HFFc6 (cell line): ENCODE measurements at places on chromosomes 7 and 10.

DNA sequence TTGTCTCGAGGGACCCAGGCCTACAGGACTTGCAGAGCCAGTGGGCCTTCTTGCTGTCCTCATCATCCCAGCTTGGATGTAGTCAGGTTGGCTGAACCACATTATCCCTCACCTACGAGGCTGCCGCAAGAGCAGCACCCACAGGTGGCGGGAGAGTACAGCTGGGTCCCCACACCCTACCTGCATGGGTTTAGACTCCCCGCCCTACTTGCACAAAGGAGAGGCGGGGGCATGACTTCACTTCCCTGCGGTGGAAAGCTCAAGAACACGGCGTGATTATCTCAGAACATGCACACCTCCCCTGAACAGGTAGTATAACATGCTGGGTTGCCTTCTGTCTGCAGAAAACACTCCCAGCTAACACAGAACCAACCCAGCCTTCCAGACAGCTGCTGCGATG lies 57.5 kb downstream of the CTBP2 start:
- no peak for DNase-seq

- DNase-seq: no peak
These were observed 472.1 kb upstream of the IGFBP3 start for GRCh38 chr7:46393142-46393541.

- DNase-seq: peak; percentile 29
These were observed 9.0 kb downstream of the CUTC start for GRCh38 chr10:99740933-99741559.

- no peak for DNase-seq
These were observed 172.4 kb downstream of the PRPF18 start for GRCh38 chr10:13759168-13759567.

- peak; percentile 81 for DNase-seq
These were observed 3.8 kb upstream of the KAT6B start for GRCh38 chr10:74822521-74823089.

DNA sequence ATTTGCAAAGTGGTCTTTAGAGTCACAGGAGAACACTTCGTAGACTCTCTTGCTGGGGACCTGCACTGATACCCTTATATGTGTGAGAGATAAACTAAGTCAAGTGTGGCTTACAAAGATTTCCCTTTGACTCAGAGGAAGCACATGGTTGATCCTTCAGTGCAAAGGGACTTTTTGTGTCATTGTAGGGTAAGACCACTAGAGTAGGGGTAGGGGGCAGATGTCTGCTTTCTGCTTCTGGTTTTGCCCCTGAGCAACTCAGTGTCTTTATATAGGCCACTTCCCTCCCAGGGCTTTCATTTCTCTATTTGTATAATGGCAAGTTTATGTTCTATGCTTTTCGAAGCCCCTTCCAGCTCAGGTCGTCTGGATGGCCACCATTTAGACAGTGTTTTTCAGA lies 281.7 kb downstream of the SORCS3 start:
- no peak for DNase-seq

DNA sequence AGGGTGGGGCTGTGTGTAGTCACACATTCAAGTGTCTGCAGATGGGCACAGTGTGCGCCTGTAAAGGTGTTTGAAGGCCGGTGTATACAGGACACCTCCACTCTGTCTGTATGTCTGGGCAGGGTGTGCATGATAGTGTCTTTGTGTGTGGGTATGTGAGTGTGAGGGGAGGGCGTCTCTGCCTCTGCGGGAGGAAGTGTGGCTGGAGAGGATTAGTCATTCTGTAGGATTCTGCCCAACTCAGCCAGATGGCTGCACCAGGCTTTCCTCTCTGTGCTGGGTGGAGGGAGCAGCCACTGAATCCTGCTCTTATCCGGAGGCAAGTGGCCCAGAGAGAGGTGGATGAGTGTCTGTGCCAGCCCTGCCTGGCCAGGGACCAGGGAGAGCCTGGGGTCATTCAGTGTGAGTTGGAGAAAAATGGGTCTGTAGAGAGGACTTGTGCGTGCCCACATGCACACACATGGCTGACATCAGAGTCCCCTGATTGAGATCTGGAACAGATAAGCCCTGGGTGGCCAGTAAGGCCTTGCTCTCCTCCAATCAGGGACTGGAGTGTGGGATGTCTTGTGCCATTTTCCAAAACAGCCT lies 1.7 kb downstream of the SFXN3 start:
- DNase-seq: peak; percentile 86

DNA sequence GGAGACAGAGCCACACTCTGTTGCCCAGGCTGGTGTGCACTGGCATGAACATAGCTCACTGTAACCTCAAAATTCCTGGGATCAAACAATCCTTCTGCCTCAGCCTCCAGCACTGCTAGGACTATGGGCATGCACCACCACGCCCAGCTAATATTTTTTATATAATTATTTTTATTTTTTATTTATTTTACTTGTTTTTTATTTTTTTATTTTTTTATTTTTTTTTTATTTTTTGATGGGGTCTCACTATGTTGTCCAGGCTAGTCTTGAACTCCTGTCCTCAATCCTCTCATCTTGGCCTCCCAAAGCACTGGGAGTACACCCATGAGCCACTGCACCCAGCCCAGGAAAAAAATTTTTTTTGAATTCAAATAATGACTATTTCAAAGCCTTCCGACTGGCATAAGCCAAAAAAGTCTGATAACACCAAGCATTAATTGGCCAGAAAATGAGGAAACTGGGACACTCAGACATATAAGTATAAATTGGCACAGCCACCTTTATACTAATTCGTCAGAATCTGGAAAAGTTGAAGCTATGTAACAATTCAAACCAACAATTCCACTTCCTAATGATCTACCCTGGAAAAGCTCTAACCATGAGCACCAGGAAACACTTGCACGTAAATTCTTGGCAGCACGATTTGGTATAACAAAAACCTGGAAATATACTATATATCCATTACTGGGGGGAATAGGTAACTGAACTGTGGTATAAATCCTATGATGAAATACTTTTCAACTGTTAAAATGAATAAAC lies 6.3 kb downstream of the ZC3HAV1 start:
- DNase-seq: no peak

GRCh38 chr10:103983367-103983911 lies 16.5 kb downstream of the SLK start:
- DNase-seq: no peak

DNA sequence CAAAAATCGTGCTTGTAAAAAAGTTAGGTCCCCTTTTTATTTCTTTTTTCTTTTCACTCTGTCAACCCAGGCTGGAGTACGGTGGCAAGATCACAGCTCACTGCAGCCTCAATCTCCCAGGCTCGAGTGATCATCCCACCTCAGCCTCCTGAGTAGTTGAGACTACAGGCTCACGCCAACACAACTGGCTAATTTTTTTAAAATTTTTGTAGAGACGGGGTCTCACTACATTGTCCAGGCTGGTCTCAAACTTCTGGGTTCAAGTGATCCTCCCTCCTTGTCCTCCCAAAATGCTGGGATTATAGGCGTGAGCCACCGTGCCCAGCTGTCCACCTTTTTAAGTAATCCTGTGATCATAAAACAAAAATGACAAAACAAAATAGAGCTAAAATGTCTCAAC lies 19.4 kb upstream of the ARHGAP12 start:
- DNase-seq: no peak

- no peak for DNase-seq
These were observed 348.6 kb downstream of the AUTS2 start for GRCh38 chr7:69946901-69947300.

DNA sequence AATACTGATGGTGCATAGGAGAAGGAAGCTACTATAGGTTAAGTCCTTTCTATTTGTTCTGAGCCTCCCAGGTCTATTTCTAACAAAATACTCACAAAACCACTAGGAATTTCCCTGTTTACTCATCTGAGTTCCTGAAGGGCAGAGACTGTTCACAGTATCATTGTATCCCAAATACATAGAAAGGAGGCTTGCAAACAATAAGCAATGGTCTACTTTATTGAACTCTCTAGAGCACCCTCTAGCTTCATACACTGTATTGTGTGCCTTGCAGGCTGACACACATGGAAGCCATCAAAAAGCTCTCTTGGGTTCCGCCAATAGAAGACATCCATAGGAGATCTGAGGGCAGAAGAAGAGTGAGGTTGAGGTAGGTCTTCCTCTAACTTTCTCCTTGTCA lies 826.1 kb downstream of the GRM8 start:
- DNase-seq: no peak

DNA sequence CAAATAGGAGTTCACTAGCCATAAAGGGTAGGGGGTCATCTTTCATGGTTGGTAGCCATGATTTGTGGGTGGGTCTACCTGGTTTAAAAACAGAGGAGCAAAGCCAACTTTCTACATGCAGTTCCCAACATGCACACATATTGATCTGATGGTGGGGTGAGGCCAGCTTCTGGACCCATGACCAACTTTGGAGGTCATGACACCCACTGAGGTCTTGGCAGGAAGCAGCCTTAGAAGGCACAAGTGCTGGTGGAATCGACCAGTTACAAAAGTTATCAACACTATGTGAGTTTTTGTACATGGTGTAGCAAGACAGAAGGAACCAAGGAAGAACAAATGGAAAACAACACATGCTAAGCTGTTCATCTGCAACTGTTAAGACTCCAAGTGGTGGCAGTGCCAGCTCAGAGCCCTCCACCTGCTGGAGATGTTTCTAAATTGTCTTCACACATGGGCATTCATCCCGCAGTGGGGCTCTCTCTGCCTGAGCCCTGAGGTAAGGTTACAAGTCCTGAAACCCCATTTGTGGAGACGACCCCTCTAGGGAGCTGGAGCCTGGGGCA lies 101.1 kb upstream of the TCF7L2 start:
- DNase-seq: no peak

DNA sequence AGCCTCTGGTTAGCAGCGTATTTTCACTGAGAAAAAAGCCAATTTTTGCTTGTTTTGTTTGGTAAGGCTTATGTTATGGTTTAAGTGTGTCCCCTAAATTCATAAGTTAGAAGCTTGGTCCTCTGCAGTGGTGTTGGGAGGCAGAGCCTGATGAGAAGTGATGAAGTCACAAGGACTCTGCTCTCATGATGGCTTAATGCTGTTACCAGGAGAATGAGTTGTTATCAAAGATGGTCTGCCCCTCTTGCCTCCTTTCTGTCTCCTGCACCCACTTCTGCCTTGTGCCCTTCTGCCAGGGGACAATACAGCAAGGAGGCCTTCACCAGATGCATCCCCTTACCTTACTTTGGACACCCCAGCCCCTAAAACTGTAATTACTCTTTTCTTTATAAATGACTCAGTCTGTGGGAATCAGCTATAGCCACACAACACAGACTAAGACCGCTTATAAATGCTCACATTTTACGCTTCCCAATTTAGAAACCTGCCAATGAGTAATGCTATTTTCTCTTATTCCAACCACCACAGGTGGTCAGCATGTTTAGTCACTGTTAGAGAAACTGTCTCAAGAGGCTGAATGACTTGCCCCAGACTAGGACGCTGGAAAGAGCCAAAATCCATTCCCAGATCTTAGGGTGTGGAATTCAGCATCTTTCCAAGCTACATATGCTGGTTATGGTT lies 6.1 kb upstream of the PKD1L1 start:
- DNase-seq: peak; percentile 47

DNA sequence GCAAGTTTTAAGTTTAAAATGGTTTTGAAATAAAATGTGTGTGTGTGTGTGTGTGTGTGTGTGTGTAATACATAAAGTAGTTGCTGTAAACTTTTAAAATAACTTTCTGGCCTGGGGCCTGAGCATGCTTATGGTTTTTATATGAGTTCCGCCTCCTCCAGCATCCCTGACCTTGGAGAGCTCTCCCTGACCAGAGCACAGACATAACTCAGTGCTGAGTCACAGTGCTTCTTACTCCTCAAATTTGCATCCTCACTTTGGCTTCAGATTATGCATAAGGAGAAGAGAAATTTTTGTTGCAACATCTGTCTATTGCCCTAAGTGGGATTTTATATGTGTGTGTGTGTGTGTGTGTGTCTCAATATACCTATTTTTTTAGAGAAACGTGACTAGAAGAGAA lies 200.8 kb downstream of the ELMO1 start:
- DNase-seq: no peak

DNA sequence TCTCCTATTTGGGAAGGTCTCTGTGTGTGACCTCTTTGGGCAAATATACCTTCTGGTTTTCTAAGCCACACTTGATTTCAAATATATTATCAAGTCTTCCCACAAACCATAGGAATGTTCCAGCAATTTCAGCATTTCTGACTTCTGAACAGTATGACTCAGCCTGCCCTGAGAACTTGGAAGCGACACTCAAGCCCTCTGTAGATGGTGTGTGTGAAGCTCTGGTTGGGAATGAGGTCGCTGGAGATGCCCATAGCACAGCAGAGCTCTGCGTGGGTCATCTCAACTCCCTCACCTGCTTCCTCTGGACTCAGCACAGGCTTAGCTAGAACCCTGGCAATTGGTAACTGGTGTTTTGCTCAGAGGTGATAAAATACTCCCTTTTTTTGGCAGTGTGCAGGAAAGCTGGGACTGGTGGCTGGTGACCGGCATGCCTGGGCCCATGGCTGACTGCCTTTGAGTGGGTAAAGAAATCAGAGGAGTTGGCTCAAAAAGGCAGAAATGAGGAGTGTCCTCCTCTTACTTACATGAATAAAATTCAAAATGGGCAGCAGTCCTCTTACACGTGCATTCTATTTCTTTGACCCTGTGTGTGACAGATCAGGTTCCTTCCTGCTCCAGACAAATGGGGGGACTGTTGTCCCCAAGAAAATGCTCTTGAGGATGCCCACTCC lies 87.5 kb upstream of the NRP1 start:
- DNase-seq: peak; percentile 86

GRCh38 chr7:39609113-39609934 lies 14.0 kb upstream of the RALA start:
- peak; percentile 36 for DNase-seq

GRCh38 chr10:76916536-76916935 lies 721.1 kb downstream of the KCNMA1 start:
- no peak for DNase-seq

- DNase-seq: no peak
These were observed 126.9 kb upstream of the GHITM start for GRCh38 chr10:84012431-84012830.

GRCh38 chr10:44697116-44697515 lies 214.0 kb upstream of the TMEM72 start:
- DNase-seq: no peak

DNA sequence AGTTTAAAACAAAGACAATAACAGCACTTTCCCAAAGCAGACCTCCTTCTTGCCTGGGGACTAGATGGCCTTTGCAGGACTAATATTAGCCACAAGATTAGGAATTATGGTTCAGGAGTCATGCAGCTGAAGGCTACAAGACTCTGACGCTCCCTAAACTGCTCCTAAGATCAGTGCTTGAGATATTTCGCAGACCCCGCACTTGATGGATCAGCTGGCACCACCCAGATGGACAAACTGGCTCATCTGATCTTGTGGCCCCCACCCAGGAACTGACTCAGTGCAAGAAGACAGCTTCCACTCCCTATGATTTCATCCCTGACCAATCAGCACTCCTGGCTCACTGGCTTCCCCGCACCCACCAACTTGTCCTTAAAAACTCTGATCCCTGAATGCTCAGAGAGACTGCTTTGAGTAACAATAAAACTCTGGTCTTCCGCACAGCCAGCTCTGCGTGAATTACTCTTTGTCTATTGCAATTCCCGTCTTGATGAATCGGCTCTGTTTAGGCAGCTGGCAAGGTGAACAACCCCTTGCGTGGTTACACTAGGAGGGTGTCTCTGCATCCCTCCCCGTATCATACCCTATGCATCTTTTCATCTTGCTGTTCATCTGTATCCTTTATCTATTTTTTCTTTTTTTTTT lies 26.9 kb upstream of the NRBF2 start:
- peak; percentile 53 for DNase-seq
